ENCODE measurements at places on chromosomes 13 and 19.

DNA sequence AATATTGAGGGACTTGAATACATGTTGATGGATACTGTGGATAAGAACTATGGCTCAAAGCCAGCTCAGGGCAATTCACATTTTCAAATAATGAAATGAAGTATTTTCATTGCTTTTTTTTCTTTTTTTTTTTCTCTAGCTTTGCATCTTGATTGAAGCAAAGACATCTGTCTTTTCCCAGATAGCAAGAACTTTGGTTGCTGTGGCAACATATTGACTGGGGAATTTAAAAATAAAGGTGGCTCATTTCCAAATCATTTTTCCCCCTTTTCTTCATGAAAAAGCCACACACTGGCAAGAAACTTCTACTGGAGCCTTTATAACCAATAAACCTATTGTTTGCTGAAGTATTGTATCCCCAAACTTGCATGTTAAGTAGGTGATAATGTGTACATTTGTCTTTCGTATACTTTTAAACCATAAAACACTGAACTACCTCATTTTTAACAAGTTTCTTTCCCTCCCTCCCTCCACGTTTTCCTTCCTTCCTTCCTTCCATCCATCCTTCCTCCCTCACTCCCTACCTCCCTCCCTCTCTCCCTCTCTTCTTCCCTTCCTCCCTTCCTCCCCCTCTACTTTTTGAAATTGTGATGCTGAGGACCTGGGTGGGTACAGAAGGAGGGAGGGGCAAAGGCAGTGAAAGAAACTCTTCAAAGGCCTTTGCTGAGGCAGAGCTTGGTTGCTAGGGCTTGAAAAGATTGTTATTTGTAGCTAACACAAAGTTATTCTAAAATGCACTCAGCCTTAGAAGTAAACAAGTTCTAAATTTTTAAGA lies 343.5 kb upstream of the SPRY2 start:
- DNase-seq: no peak

DNA sequence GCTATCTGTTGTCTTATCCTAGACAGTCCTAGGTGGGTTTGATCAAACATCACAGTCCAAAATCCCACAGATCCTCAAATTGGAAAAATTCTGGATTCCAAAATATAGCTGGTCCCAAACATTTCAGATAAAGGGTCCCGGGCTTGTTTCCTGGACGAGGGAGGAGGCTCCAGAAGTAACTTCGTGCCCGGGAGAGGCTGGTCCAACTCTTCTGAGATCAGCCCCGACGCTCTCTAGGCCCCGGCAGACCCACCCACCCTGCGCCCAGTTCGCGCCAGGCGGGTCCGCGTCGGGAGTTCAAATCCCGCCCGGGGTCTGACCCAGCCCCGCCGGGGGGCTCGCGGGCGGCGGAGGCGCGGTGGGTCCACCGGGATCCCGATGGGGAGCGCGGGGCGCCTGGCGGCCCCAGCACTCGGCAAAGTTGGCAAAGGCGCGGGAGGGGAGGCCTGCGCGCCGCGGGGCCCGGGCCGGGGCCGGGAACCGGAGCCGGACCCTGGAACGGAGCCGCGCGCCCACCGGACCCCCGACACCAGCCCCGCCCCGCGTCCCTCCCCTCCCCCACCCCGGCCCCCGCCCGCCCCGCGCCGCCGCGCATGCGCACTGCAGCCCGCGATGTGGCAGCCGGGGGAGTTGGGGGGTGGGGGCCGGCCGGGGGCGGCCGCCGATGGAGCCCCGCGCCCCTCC lies 513 bp downstream of the MIER2 start:
- peak; percentile 25 for DNase-seq

DNA sequence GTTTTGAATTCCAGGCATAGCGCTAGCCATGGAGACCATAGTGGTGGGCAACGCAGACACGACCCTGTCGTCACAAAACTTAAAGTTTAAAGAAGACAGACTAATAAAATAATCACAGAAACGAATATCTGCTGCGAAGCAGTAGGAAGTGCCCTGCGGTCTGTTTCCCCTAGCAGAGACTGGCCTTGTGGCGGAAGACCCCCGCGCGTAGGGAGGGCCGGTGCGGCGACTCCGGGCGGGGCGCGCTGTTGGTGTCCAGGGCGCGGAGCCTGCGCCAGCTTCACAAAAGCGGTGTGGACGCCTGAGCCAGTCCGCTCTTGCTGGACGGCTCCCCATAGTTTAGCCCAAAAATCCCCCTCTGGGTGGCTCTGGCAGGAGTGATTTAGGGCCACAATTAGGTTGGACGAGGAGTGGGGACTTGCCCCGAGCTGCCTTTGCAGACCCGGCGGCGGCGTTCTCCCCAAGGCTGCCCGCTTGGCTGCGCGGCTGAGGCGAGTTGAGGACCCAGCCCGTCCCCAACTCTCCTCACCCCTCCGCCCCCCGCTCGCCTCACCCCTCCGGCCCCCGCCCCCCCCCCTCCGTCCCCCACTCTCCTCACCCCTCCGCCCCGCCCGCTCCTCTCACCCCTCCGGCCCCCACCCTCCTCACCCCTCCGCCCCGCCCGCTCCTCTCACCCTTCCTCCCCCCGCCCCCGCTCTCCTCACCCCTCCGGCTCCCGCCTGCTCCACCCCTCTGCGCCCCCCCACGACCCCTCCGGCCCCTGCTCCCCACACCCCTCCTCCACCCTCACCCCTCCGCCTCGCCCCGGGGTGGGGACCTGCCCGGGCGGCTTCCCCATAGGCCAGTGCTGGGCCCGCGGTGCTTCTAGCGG lies 14.2 kb upstream of the LATS2 start:
- no peak for DNase-seq

DNA sequence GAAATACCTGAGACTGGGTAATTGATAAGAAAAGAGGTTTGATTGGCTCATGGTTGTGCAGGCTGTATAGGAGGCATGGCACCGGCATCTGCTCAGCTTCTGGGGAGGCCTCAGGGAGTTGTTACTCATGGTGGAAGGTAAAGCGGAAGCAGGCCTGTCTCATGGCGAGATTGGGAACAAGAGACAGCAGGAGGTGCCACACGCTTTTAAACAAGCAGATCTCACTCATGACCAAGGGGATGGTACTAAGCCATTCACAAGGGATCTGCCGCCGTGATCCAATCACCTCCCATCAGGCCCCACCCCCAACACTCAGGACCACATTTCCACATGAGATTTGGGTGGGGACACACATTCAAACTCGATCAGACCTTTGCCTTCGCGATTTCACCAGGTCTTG lies 86.2 kb downstream of the ANKRD10 start:
- DNase-seq: no peak

DNA sequence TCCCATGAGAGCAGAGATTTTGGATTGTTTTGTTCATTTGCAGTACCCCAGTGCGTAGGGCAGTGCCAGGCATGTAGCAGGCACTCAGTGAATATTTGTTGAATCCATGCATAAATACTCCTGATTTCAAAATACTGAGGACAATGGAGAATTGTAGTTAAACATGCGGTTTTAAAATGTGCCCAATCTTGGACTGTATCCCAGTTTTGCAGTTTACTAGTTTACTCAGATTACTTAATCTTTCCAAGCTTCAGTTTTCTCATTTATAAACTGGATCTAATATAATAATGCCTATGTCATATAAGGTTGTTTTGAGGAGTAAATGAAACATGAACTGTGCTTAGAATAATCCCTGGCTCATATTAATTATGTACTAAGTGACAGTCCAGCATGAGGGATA lies 39.0 kb downstream of the RCBTB2 start:
- no peak for DNase-seq

GRCh38 chr13:106617561-106617960 lies 49.6 kb upstream of the ARGLU1 start:
- DNase-seq: no peak

DNA sequence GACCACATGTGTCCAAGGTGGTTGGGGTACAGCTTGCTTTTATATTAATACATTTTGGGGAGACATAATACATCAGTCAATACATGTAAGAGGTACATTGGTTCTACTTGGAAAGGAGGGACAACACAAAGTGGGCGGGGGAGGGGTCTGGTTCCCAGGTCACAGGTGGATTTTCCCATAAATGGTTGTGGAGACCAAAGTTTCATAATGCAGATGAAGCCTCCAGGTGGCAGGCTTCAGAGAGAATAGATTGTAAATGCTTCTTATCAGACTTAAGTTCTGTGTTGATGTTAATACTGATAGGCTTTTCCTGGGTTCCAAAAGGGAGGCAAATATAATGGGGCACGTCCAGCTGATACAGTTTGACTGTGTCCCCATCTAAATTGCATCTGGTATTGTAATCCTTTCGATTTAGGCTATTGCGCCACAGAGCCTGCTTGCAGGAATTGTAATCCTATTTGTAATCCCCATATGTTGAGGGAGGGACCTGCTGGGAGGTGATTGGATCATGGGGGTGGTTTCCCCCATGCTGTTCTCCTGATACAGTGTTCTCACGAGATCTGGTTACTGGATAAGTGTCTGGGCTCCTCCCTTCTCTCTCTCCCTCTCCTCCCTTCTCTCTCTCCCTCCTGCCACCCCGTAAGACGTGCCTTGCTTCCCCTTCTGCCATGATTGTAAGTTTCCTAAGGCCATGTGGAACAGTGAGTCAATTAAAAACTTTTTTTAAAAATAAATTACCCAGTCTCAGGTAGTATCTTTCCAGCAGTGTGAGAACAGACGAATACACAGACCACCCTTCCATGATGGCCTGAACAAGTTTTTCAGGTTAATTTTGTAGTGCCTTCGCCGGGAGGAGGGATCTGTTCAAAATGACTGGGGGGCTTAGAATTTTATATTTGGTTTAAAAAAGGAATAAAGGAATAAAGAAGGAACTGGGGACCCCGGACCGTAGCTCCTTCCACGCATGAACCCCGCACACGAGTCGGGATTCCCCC lies 44.9 kb downstream of the ZNF823 start:
- no peak for DNase-seq

GRCh38 chr13:49353908-49354307 lies 90.0 kb downstream of the CAB39L start:
- no peak for DNase-seq

- no peak for DNase-seq
Observed at GRCh38 chr13:48320891-48321510, 17.4 kb downstream of the RB1 start.

DNA sequence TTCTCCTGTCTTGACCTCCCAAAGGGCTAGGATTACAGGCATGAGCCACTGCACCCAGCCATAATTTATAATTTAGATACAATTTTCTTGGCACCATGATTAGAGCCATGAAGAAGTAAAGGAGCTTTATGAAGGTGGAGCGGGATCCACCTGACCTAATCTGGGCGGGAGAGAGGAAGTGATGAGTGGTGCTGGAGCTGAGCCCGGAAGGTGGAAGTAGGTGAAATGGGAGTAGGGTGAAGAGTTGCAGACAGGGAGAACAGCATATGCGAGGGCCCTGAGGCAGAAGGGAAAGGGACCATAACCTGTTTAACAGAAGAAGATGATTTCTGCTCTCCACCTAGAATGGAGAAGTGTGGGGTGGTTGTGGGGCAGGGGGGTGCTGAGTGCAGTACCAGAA lies 4.2 kb downstream of the BLOC1S3 start:
- DNase-seq: no peak

DNA sequence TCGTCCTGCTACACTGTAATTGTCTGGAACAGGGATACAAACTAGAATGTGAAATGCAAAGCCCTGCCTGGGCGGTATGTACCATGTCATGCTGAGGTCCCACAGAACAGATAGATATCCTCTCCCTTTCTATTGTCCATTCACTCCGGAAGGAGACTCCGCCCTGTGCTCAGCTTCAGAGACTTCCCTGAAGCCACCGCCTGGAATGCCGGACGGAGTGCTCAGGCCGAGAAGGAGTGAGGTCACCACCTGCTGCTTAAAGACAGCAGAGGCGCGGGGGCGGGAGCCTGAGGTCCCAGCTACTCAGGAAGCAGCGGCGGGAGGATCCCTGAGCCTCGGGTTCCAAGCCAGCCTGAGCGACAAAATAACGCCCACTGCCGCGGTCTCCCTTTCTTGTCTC lies 890 bp upstream of the ZNF611 start:
- no peak for DNase-seq

- DNase-seq: no peak
Observed at GRCh38 chr13:42539670-42540069, 34.3 kb upstream of the TNFSF11 start.

- DNase-seq: no peak
Observed at GRCh38 chr13:97858161-97858560, 95.3 kb upstream of the IPO5 start.

GRCh38 chr13:95355494-95355893 lies 54.2 kb upstream of the ABCC4 start:
- DNase-seq: no peak

- DNase-seq: no peak
Observed at GRCh38 chr19:36060430-36060829, 5.7 kb downstream of the WDR62 start.

DNA sequence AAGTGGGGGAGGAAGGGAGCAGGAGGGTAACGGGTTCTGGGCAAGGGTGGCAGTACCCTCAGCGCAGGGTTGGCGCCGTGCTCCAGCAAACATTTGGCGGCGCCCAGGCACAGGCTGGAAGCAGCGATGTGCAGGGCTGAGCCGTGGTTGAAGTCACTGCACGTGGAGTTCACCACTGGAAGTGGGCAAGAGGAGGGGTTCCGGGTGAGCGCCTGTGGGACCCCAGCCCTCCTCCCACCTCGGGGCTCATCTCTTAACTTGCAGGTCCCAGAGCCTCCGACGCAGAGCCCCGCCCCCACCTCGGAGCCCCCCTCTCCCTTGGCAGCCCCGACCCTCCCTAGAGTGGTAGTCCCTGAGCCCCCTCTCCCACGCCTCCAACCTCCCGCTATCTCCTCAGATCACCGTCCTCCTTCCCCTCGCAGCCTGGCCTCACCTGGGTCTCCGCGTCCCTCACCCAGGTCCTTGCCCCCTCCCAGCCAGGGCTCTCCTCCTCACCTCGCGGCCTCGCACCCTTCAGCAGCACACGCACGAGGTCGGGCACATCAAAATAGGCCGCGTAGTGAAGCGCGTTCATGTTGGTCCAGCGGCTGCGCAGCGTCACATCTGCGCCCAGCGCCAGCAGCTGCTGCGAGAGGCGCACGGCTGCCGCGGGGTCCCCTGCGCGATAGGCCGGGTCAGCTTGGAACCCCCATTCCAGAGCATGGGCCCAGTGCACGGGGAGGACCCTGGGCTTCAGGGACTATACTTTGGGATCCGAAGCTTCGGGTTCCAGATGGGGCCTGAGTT lies 6.4 kb downstream of the CLIP3 start:
- no peak for DNase-seq

DNA sequence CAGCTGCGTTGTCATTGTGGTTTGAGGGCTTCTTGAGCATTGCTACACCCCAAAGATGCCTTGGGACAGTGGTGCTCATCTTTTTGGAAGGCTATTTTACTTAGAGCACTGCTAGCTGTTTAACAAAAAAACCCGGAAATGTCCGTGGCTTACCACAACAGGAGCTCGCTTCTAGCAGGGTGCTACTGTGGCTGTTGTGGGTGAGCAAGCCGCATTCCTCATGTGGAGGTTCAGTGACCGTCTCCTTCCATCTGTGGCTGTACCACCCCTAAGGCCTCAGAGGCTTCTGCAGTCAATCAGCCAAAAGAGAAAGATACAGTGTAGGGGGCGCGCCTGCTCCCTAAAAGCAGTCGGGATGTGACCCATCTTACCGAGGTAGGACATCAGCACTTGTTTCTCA lies 1004.2 kb downstream of the UQCRFS1 start:
- DNase-seq: no peak
